ENCODE measurements at places on chromosomes 12 and 14.

DNA sequence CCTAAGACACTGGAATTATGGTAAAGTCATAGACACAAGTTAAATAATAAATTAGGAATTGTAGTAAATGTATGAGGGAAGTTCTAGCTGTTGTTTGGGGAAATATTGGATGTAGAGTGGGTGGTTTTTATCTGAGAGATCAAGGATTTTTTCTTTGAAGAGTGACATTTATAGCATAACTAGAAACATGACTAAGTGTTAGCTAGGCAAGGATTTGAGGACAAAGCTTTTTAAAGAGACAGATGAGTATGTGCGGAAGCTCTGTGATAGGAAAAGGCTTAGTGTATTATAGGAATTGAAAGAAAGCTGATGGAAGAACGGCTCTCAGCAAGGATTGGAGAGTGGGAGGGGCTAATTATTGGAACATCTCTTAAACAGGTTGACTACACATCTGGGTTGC lies 24.5 kb downstream of the PDZRN4 start:
- DNase-seq = no peak

DNA sequence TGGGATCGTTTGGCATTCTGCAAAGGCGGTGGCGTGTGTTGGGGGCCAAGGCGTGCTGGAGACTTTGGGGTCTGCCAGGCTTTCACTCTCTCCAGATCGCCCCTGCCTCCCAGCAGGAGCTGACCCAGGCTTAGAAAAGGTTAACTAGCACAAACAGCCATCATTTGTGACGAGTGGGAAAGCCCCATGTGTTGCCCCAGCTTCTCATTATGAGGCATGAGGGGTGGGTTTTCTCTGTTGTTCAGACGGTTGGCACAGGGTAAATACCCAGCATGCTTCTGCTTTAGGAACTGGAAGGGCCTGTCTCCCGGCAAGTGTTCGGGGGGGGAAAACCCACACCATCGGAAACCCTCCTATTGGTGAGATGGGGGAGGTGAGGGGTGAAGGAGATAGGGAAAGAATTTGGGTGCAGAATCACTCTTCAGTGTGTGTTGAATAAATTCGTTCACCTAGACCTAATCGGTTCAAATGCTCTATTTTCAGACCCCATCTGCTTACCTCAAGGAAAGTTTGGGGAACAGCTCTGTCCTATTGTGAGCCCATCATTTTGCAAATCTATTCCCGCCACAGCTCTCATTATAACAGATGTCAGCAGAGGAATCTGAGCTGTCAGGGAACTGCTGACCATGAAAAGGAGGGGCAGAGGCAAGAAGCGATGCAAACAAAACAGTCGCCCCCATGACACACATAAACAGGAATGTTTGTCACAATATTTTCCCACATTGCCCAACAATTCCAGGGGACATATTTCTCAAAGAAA lies 34.7 kb upstream of the C12orf42 start:
- no peak for DNase-seq

DNA sequence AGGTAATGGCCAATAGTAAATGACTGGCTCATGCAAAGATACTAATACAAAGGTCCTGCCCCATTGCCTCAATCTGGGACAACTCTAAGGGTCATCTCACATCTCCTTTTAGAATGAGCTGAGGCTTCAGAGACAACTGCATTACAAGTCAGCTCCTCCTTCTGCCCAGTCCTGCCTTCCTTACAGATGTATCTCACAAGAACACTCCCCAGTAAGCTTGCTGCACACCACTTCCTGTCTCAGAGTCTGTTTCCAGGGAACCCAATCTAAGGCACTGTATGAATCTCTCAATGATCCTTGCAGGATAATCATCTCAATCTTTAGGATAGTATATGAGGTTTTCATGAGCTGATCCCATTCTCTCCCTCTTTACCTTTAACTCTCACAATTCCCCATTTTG lies 57.8 kb upstream of the ZDHHC17 start:
- no peak for DNase-seq

DNA sequence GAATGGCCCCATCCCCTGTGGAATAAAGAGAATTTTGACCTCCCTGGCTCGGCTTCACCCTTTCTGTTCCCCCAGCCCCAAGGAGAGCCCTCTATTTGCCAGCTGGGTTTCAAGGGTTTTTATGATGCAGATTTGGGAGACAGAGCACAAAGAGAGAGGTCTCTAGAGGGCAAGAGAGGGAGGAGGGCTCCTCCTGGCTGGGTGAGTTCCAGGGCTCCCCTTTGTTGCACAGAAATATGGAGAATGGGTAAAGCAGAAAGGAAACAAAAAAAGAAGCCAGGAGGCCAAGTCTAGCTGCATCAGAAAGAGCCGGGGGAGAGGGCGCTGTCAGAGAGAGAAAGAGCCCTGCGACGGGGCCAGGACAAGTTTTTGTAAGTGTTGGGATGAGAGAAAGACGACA lies 319.6 kb upstream of the RTL1 start:
- peak; percentile 61 for DNase-seq

GRCh38 chr12:129276361-129277060 lies 423.2 kb downstream of the GLT1D1 start:
- DNase-seq = no peak

- DNase-seq = no peak
Observed at GRCh38 chr14:105487449-105487985, 831 bp downstream of the CRIP1 start.

DNA sequence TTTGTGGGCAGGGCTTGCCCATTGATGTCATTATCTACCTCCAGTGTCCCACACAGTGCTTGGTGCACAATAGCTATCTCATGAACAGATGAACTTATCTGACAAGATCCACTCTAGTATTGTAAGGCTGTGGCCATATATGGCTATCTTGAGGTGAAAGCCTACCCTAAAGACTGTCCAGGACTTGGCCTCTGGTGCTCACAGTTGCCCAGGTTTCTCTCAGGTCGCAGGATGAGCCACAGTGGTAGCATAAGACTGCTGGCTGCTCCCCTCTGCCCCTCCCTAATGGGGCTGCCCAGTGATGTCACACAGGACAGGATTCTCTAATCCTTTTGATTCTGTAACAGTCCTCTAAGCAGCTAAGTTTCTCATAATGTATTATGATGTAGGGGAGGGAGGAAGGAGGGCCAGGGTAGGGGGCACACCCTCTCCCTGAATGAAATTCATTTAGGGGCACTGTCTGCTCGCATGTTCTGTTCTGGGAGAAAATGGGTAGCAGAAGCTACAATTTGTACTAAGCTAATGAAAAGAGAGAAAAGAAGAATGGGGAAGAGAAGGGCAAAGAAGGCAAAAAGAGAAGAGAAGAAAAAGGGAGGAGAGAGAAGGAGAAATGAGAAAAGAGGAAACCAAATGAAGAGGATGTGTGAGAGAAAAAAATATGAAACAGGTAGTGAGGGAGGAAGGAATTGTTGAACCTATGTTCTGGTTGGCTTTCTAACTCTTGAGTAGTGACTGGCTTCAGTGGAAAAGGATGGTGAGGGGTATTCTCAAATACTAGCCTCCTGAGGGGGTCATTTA lies 3.4 kb upstream of the PPM1A start:
- DNase-seq = no peak

DNA sequence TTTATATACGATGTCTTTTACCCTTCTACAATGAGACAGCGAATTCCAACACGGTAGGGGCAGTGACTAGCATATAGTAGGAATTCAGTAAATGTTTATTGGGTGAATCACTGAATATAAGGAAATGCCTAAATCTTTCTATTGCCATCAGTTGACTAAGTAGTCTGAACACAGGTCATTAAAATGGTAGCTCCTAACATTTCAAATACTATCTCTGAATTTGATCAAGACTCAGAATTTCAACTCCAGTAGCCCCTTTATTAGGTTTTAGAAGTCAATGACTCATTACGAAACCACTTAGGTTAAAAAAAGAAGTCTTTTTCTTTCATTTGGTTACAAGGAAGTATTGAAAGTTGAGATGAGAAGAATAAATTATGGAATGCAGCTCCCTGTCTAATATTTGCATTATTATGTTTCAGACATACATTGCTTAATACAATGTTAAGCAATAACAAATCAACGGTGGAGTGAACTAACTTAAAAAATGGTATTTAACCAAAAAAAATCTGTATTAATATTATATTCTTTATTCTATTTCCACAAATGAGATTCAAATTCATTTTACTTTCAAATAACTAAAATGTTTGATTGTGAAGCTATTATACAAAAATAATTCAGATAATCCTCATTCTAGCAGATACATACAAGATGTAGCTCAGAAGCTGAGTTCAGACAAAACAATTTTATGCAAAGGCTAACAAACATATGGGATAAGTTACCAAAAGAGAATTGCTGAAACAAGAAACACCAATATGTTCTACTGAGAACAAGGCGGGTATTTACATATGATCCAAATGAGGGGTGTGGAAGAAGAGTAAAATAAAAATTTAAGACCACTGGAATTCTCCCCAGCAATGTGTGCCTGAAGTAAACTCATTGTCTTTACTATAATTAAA lies 302.7 kb downstream of the CEP128 start:
- no peak for DNase-seq

DNA sequence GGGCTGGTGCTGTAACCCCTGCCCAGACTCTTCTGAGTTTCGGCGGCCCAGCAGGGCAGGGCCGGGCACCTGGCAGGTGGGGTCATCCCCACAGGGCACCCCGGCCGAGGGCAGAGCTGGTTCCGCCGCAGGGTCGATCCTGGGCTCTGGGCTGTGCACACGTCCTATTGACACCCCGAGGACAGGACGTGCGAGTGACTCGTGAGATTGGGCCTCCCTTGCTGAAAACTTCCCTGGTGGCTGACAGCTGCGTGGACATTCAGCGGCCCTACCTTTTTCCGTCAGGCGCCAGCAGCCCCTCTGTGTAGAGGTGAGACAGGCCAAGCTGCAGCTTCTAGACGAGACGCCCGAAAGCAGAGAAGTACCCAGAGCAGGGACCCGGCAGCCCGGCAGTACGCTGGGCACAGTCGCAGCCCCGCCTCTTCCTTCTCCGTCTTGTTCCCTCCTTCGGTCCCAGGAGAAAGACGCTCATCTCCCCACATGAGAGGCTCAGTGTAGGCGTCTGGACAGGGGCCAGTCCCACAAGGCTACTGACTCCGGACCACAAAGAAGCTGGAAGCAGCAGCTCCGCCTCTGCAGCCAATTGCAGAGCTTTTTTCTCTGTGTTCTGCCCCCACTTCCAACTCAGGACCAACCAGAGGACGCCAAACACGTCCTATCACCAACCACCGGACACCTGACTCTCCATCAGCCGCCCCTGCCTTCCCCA lies at the start of gene LRCOL1:
Gene LRCOL1, minus strand, starts transcription at position 532 of the 709 bp plus-strand sequence. CDS start 4,331 bp downstream, outside the sequence.
- no peak for DNase-seq

DNA sequence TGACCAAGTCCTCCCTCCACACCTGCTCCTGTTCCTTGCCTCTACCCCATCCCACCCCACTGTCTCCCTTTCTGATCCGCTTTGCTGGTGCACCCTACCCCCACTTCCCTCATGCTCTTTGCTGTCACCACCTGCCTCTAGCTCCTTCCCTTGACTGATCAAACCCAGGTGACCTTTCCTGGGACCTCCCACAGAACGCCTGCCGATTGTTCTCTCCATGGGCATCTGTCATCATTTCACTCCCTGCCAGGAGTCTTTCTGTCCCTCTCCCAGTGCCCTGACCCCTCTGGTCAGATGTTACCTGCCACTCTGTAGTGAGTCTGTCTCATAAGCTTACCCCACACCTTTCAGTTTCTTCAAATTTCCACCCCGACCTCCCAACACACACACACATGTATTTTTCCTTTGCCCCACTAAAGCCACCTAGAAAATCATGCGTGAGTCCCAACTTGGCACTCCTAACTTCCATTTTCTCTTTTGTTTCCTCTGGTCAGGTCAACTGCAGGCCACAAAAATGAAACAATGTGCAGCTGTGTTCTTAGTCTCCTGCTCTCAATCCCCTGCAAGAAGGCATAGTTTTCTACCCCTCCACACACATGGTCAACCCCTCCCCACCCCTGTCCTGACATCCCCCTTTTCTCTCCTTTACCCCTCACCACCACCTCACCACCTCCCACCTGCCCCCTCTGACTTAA lies 229.8 kb downstream of the DPF3 start:
- DNase-seq = no peak

- DNase-seq = peak; percentile 90
Observed at GRCh38 chr12:124369055-124369826, 74.3 kb downstream of the RFLNA start.

DNA sequence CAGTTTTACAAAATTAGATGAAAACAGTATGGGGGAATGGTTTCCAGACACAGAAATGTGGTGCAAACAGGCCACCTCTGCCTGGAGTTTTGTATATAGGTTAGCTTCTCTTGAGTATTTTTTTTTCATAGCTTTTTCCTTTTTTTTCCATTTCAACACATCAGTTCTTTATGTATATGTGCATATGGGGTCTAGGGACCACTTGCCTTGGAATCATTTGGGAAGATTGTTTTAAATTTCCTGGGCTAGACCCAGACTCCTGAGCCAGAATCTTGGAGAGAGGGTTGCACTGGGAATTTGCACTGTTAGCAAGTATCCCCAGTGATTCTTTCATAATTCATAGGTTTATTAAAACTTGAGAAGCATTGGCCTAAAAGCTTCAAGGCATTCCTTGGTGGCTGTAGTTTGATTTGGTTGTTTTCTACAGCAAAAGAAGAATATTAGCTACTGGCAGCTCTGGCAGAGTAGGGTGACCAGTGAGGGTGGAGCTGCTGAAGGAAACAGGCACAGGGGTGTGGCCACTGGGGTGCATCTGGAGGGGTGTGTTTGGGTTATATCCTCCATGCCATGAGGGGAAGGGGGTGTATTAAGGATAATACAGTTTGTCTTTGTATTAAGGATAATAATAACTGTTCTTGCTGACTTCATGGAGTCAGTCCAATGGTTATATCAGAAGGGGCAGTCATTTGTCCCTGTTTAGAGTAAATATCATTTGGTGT lies 22.8 kb downstream of the PPP1R36 start:
- no peak for DNase-seq

- no peak for DNase-seq
Observed at GRCh38 chr12:19456176-19456575, 16.9 kb downstream of the AEBP2 start.
